HS-27A (cell line): ENCODE measurements at places on chromosomes 5 and 9.

- DNase-seq: no peak
These were observed 25.0 kb downstream of the ABHD17B start for GRCh38 chr9:71886015-71886414.

DNA sequence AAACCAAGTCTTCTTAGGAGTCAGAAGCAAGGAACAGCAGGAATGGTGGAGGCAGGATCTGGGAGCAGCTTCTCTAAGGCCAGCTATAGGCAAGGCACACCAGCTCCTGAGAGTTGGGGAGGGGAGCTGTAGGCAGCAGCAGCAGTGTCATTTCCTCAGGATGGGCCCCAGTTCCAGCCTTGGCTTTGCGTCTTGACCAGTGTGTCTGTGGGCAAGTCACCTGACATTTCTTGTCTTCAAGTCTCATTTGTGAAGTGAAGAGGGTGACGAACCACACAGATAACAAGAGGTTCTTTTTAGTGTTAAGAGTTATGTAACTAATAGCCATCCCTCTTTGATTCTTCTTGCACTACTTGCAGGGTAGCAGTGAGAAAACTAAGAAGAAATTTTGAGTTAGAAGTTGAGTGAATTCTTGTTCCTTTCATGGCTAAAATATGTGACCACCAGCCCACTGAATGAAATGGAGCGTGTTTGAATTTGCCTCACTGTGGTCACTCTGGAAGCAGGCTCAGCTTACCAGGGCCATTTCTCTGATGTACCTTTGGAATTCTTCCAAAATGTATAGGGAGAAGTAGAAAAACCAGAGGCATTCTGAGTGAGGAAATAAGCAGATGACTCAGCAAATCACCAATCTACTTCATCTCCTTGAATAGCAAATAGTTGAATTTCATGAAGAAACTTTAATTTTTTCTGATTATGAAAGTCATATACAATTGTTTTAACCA lies 42.4 kb downstream of the RHOBTB3 start:
- no peak for DNase-seq

DNA sequence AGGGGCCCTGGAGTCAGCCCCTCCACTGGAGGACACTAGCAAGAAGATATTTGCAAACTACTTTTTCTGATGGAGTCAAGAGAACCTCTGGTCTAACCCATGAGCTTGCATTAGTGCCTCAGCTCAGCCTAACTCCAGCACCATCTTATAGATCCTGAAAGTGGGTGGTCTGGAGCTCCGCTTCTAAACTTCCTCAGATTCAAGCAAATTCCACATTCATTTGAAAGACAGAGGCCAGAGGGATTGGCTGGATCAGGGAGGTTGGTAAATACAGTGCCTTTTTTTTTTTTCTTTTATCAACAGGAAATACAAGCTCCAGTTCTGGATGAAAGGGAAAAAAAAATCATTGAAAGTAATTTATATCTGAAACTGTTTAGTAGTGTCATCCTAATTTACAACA lies 99.9 kb downstream of the ENC1 start:
- no peak for DNase-seq

- no peak for DNase-seq
These were observed 58.5 kb upstream of the IER5L start for GRCh38 chr9:129236441-129237145.

DNA sequence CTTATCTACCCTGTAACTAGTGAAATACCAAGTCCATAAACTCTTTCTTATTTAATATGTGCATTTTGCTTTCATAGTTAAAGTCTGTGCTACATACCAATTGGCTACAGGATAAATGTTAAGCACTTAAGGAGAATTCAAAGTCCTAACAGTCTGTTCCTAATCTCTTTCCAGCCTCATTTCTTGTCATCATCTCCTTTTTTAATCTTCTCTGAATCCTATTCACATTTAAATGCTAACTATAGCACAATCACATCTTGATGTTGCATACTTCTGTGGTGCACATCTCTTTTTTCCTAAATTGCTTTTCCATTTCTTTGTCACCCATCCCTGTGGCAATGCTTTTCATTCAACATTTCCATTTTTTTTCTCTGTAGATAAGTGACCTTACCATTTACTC lies 996.1 kb upstream of the TYRP1 start:
- no peak for DNase-seq

DNA sequence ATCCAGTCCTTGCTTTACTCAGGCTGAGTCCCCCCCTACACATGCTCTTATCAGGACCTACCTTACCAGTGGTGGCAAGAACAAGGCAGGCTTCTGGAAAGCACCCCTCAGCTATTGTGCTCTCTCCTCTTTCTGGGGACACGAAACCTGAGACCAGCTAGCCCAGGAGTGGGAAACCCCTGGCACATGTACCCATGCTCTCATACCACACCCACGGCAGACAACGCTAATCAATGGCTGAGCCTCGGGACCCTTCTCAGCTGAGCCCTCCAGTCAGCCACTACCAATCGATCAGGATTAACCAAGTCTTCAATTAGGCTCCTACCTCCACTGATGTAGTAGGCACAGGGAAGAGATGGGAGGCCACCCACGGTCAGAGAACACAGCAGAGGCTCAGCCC lies 65.1 kb downstream of the VAV2 start:
- no peak for DNase-seq

- DNase-seq: no peak
These were observed 4.2 kb downstream of the GTF3C4 start for GRCh38 chr9:132674485-132674884.

- peak; percentile 87 for DNase-seq
These were observed 13.5 kb upstream of the B4GALT1 start for GRCh38 chr9:33180526-33181184.
